ENCODE measurements at places on chromosomes 1 and 21.

DNA sequence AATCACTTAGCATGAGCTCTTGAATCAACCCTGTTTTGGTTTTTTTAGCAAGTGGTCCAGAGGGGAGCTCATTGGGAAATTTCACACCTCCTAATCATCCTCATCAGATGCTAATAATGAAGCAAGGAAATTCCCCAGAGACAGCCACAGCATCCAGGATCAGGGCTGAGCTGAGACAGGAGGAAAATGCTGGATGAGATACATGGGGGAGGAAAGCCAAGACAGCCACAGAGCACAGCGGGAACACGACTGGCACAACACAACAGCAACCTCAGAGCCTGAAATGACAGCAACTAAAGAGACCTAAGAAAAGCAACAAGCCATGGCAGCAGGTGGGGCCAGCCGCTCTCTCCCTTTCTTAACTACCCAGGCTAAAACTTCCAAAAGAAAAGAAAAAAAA, 70.4 kb downstream of the UBR4 start:
- DNase-seq = no peak

DNA sequence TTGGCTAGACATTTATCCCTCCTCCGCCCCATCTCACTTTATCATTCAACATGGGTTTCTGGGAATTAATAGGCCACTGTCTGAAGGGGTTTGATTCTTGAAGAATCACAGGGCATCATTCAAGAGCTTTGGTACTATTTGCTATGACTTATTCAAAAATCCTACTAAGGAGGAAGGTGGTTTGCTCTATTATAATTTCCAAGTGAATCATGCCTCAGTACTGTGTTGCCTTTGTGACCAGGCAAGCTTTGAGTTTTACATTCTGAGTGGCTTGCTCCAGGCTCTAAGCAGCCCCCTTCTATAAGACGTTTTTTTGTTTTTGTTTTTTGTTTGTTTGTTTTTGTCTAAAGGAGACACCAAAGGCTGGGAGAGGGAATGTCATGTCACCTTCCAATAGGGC, 2.6 kb downstream of the C1orf21 start:
- no peak for DNase-seq

DNA sequence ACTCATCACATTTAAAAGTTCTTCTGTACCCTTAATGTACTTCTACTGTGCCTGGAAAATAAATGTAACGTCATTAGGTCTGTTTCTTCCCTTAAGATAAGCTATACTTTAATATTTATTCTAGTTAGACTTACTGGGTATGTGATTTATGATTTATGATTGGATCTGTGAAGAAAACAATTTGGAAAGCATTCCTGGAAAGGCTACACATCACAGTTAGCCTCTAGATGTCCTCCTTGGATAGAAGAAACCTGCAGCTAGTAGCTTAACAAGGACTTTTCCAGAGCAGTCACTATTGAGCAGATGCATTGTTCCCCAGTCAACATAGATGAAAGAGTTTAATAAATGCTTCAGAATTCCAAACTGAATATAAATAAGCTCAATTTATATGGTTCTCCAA, 22.2 kb upstream of the ABL2 start:
- DNase-seq = peak; percentile 27

GRCh38 chr21:44955798-44956175, 16.0 kb downstream of the SLX9 start:
- DNase-seq = no peak

GRCh38 chr1:27596261-27596660, 7.7 kb downstream of the AHDC1 start:
- no peak for DNase-seq

- DNase-seq = no peak
Measured at GRCh38 chr1:183285256-183285655, 99.2 kb downstream of the LAMC2 start.

DNA sequence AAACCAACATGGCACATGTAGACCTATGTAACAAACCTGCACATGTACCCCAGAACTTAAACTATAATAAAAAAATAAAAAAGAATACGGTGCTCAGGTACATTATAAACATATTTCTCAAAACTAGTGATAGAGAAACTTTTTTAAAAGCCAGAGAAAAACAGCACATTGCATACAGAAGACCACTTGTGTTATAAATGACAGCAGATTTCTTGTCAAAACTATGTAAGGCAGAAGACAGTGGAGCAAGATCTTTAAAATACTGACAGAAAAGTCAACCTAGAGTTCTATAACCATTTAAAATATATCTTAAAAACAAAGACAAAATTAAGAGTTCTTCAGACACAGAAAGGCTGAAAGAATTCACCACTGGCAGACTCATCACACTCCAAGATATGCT, 144.7 kb downstream of the NEGR1 start:
- no peak for DNase-seq

DNA sequence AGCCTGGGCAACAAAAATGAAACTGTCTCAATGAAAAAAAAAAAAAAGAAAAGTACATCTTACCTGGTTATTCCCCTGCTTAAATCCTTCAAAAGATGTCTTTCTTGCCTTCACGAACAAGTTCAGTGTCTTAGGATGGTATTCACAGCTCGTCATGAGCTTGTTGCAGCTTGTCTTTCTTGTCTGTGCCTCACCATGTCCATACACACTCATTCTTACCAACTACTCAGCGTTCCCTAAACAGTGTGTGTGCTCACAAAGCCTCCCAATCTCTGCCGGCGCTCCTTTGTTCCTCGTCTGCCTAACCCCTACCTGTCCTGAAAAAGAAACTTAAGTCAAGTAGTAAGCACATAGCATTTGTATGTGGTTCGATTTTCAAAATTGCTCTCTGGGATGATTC, 31.1 kb downstream of the UBE4B start:
- peak; percentile 91 for DNase-seq

GRCh38 chr1:64909031-64909430, 57.3 kb downstream of the JAK1 start:
- DNase-seq = no peak

DNA sequence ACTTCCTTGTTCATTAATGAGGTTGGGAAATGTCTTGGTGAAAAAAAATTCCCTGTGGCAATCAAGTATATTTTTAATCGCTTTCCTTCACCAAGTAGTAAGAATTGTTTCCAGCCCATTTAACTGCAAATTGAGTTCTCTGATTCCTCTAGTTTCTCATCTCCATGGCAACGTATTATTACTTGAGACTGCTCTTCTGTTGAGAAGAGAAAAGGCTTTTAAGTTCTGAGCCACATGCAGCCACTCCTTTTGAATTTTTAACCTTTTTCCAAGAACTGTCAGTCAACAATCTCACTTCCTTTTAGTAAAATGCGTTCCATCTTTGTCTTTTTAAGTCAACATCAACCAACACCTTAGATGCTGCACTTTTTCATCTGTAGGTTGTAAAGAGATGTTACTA, 75.7 kb upstream of the KIAA1614 start:
- DNase-seq = no peak

DNA sequence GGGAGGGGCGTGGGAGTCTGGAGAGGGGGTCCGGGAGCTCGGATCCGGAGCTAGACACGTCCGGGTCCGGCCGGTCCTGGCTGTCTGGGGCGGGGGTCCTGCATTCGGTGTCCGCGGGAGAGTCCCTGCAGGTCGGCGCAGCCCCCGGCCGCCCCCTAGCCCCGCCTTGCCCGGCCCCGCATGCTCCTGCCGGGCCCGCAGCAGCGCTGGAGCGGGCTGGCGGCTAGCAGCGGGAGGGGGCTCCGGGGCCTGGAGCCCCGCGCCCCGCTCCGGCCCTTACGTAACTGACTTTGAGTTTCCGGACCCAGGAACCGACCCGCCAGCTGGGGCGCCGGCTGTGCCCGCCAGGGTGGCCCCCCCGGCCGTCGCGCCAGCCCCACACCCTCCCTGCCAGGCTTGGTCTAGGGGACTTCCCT, 26.9 kb upstream of the EPB41 start:
- DNase-seq = no peak

GRCh38 chr1:62131093-62131725, 63.4 kb upstream of the L1TD1 start:
- DNase-seq = peak; percentile 21

- no peak for DNase-seq
Measured at GRCh38 chr21:14116080-14116481, 94.7 kb downstream of the LIPI start.

DNA sequence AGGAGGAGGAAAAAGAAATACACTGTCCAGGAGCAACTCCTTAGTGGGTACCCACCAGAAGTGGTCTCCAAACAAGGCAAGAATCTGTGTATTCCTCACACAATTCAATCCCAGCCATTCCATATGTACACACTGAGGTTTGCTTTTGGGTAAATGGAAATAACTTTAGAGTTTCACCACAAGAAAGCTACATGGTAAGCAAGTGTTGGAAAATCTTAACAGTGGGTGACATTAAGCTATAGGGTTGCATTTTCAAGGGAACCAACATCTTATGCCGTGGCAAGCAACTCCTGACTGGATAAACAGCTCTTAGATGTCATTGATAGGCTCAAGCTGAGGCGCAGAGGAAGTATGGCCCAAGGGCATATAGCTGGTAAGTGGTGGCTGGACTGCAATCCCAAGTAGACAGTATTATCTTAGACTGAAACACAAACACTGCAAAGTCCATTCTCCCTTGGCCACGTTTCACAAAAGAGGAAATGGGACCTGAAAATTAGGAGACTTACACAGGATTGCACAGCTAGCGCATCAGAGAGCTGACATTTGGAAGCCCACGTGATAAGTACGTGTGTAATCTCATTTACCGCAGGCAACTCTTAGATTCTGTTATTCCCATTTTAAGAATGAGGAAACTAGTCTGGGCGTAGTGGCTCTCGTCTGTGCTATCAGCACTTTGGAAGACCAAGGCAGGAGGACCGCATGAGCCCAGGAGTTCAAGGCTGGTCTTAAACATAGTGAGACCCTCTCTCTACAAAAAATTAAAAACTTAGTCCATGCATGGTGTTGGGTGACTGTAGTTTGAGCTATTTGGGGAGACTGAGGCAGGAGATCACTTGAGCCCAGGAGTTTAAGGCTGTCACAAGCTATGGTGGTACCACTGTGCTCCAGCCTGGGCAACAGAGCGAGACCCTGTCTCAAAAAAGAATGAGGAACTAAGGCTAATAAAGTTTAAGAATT, 4.0 kb upstream of the BRWD1 start:
- no peak for DNase-seq

DNA sequence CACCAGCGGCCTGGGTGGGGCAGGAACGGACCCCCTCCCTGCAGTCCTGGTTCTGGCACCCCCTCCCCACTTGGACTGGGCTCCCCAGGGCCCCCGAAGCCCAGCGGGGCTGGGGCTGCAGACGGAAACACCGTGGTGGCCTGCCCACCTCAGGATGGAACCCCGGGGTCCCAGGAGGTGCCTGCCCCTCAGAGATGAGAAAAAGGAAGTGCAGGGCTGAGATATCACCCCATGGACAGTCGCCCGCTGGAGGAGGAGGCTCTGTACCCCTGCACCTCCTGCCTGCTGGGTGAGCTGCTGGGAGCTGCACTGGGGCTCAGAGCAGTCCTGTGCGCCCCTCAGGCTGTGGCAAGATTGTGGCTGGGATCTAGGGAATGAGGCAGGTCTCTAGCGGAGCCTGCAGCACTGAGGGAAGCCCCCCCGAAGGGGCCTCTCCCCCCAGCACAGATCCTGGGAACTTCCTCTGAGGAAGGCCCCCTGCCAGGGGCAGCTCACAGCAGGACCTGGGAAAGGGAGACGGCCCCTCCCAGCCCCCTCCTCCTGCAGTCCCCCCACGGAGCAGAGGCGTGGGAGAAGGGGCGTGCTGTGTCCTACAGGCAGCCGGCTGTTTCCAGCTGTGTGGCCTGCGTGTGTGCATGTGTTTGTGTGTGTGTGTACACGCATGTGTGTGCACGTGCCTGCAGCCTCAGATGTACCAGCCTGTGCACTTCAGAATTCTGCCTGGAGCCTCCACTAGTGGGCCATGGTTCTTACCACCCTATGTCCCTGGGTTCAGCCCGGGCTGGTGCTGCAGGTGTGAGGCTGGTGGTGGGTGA, 6.9 kb downstream of the AGRN start:
- no peak for DNase-seq

DNA sequence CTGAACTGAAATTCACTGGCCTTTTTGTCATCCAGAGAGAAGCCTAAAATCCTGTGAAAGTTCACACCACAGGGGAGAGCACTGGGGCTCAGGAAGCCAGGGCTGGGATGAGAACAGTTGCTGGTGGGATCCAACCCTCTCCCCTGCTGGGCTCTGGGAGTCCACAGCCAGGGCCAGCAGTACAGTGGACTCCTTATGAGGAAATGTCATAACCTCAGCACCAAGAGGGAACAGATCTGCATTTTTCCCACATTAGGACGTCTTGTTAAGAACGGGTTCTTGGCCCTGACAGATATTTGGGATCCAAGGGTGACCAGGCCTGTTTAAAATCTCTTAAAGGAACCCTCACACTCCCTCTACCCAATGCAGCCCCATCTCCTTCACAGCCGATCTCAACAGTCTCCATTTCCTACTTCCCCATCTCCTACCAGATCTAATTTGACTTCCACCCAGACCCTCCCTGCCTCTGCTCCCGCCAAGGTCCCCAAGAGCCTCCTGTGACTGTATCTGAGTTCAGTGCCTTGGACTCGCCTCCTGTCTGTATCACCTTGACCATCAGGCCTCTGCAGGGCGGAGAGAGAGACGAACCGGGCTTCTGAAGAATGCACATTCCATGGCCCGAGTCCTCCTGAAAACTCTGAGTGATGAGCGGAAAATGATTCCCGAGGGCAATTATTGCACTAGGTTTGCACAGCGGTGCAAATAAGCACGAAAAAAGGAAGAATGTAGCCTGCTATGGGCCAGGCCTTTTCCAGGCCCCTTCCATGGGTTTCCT, 159.9 kb downstream of the TRABD2B start:
- DNase-seq = no peak

DNA sequence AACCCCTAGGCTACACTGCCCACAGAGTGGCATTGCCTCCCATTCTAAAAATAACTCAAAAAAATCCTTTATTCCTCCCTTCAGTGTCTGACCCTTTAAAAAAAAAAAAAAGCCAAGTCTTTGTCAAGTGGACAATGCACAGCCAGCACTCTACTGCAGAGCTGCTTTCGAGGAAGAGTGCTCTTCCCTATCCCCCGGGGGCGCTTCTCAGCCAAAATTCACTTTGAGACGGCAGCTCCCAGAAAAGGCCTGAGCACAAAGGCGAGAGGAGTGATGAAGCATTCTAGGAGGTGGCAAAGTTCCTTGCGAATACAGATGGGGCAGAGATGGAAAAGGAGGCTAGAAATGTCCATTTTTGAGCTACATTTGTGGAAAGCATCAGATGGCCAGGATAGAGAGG, 23.3 kb downstream of the EPHA10 start:
- DNase-seq = no peak
